ENCODE measurements at places on chromosomes 2 and 18. TPM values are rescaled to one million over a fixed set of nuclear protein-coding genes. Genes with fewer than 3 reads are reported as not detected.

Gene ATOH8
- 16.6 TPM for total RNA-seq

Gene DNER
- total RNA-seq = 14.0 TPM

Gene TLX2
- total RNA-seq = 0.31 TPM

Gene THUMPD2
- total RNA-seq = 13.3 TPM

Gene PDE1A
- 0.17 TPM for total RNA-seq
